ENCODE measurements at places on chromosomes 3 and 15.

- no peak for DNase-seq
These were observed 5.9 kb upstream of the GP9 start for GRCh38 chr3:129054605-129055104.

- peak; percentile 74 for DNase-seq
These were observed 12.8 kb downstream of the LXN start for GRCh38 chr3:158659454-158660237.

GRCh38 chr3:23365066-23365465 lies 161.9 kb downstream of the UBE2E2 start:
- DNase-seq: no peak

GRCh38 chr15:28107904-28108275 lies 8.8 kb upstream of the OCA2 start:
- DNase-seq: no peak

- no peak for DNase-seq
These were observed 76.6 kb upstream of the CPOX start for GRCh38 chr3:98670020-98670419.

DNA sequence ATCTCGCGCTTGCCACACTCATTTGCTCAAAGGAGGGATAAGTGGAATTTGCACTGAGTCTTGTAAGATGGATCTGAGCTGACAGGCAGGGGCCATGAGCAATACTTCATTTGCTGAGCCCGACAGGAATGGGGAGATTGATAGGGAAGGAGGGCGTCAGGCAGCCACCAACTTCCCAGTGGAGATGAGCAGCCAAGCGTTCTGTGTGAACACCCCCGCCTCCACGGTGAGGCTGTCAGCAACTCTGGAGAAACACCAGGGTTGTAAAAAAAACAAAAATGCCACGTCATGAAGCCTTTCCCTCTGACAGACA lies 36.8 kb downstream of the TLE3 start:
- no peak for DNase-seq

DNA sequence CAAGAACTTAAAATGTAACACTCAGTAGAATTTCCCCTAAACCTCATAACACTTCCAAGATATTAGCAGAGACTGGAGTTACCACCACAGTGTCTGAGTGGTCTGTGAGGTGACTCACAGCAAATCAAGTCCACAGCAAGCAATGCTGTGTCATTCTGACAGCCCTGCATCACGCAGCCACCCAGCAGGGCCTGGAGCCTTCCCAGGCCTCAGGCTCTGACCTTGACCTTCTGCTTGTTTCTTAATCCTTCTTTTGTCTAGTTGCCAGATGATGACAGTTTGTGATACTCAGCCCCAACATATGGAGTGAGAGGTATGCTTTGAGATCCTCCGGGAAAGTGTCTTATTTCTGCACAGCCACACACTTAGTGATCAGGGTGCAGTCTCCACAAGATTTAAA lies 82.5 kb downstream of the TOP2B start:
- no peak for DNase-seq

DNA sequence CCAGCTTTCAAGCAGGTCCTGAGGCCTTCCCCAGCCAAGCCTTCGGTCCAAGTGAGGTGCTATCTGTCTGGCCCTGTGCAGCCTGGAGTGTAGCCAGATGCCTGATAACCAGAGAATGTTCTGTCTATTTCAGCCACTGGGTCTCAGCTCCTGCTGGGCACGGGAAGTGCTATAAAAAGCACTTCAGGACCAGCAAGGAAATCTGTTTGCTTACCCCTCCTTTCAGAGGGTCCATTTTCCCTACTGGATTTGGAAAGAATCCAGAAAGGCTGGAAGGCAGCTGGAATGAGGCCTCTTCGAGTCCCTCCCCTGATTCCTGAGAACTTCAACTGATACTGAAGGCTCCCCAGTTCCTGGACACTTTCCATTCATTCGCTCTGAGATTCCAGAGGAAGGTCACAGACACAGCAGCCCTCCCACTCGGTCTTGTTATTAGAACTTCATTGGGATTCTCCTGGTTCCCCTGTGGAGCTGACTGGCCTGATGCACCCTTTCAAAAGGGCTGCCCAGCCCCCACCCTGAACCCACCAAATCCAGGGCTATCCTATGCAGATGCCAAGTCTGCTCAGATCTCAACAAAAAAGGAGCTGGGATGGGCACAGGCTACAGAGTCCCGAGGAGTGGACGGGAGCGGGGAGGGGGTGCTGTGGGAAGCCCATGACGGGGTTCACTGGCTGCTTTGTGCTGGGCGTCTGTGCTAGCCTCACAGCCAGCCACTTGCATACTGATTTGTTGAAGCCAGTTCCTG lies 70.4 kb downstream of the UMPS start:
- no peak for DNase-seq

DNA sequence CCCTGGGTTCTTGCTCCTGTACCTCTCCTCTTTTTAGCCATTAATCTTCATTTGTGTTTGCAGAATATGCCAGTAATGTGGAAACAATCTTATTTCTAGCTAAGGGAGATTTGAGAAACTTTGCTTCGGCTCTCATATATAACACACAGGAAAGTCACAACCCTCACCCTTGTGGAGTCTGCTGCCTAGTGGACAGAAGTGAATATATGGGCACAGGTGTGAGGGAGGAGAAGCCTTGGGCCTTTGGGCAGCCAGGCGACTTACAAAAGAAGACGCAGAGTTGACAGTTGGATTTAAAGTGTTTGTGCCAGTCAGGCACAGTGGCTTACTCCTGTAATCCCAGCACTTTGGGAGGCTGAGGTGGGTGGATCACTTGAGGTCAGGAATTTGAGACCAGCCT lies 181.8 kb upstream of the TBL1XR1 start:
- DNase-seq: no peak

- no peak for DNase-seq
These were observed 599.0 kb downstream of the MAGI1 start for GRCh38 chr3:65439641-65440284.

DNA sequence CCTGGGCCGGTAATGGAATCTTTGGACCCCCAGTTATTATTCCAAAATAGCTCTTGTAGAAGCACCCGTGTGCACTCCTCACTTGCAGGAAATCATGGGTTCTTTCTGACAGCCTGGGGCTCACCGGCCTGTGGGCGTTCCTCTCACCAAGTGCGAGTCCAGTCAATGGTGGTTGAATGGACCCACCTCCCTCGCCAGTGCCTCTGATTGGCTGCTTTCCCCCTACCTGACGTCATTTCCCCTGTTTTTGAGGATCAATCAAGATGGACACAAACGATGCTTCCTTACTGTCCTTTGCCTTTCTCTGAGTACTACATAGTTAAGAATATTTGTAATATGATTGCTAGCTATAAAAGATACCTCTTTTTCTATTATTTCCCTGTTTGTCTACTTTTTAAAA lies 18.1 kb downstream of the MOBP start:
- no peak for DNase-seq

DNA sequence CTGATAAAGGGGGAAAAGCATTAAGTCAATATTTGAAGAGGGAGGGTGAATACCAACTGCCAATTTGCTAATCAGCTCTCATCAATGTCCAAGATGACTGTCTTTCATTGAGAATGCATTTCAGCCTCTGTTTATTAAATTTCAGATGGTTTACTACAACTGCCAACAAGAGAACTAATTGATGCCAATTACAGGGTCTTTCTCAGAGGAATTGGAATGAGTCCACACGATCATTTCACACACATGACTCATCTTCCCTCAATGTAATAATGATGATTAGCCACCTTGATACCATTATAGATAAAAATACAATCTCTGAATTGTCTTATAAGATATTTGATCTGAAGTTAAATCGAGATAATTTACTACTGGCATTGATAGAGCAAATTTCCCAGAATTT lies 1274.4 kb downstream of the ROBO2 start:
- no peak for DNase-seq

All from activated naive CD4-positive, alpha-beta T cell treated with anti-CD3 and anti-CD28 coated beads for 36 hours (primary cell).